ENCODE measurements at places on chromosomes 4 and X.

GRCh38 chrX:85619962-85620361 is 240.5 kb upstream of the POF1B start:
- no peaks in the 10 kb centered on the region for H3K4me1 ChIP-seq
- no peaks in the 10 kb centered on the region for H3K27me3 ChIP-seq
- no peaks in the 10 kb centered on the region for H3K36me3 ChIP-seq
- no peak overlapping the region for H3K4me3 ChIP-seq

- no peaks in the 10 kb centered on the region for H3K27me3 ChIP-seq
- no peak overlapping the region for H3K4me3 ChIP-seq
- DNase-seq: no peak
These were observed 1417.9 kb downstream of the ADGRL3 start for GRCh38 chr4:62618042-62618441.

- no peaks in the 10 kb centered on the region for H3K36me3 ChIP-seq
- H3K4me3 ChIP-seq: no peak overlapping the region
- H3K27me3 ChIP-seq: no peaks in the 10 kb centered on the region
- H3K27ac ChIP-seq: no peak overlapping the region
- peaks cover 2% of the 10 kb centered on the region for H3K4me1 ChIP-seq
These were observed 120.5 kb downstream of the ENPP6 start for GRCh38 chr4:184097241-184097605.

DNA sequence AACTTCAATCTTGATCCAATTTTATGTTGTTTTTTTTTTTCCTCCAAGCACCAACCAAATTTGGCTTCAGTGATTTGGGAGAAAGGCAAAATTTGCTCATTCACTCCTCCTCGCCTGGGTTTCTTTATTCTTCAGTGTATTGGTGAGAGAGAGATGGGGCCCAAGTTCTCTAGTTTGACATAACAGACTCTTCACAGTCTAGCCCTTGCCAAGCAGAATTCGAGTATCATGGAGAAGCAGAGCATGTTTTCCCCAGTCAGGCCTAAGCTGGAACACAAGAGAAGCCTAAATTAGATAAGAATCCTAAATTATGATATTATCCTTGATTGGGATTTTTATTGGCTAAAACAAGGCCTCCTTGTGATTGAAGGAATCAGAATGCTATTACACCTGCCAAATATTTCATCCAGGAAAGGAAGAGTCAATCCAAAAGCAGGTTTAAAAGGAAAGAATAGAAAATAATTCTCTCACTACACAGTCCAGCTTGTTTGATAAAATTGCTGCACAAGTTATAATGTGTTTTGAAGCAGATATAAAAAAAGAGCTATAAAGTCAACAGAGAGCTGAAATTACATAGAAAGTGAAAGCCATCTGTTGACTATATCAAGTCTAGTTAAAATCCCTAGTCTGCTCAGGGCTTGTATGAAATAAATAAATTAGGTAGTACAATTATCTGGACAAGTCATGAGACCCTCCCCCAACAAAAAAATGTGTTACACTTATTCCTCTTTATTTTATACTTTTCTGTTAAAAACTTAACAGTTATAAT is 39.9 kb upstream of the FAM241A start:
- no peaks in the 10 kb centered on the region for H3K27me3 ChIP-seq
- H3K4me3 ChIP-seq: no peak overlapping the region
- no peak overlapping the region for H3K27ac ChIP-seq

DNA sequence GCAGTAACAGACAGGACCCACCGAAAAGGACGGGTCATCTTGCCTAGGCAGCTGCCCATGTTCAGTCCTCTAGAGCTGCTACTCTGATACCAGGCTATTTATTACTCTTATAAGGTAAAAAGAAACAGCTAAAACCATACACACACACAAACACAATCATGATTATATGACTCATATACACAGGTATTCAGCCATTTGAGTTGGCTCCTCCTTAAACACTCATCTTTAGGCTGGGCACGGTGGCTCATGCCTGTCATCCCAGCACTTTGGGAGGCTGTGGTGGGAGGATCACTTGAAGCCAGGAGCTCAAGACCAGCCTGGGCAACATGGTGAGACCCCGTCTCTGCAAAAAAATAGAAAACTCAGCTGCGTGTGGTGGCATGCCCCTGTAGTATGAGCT is 76.6 kb downstream of the F11 start:
- H3K27me3 ChIP-seq: peaks cover 19% of the 10 kb centered on the region
- H3K4me1 ChIP-seq: no peaks in the 10 kb centered on the region
- no peak overlapping the region for H3K4me3 ChIP-seq
- no peaks in the 10 kb centered on the region for H3K36me3 ChIP-seq
- DNase-seq: no peak
- H3K27ac ChIP-seq: no peak overlapping the region

DNA sequence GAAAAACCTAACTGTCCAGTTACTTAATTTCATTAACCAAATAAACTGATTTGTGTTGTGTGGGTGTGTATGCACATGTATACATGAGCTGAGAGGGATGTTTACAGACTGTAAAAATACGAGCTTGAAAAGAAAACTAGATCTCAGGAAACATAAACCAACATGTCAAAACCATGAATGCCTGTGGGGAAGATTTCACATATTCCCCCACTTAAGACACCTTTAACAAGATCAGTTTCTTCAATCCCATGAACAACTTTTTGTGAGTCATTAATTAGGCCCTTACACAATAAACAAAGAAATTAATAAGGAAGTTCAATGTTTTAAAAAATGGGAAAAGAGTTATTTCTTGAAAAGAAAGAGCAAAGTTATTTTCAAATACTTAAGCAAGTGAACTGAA is 170.8 kb downstream of the ZNF674 start:
- no peaks in the 10 kb centered on the region for H3K36me3 ChIP-seq
- DNase-seq: no peak
- no peaks in the 10 kb centered on the region for H3K27me3 ChIP-seq
- no peak overlapping the region for H3K27ac ChIP-seq

- H3K36me3 ChIP-seq: no peaks in the 10 kb centered on the region
- H3K27me3 ChIP-seq: no peaks in the 10 kb centered on the region
These were observed 259.7 kb downstream of the NKX6-1 start for GRCh38 chr4:84239278-84239845.

DNA sequence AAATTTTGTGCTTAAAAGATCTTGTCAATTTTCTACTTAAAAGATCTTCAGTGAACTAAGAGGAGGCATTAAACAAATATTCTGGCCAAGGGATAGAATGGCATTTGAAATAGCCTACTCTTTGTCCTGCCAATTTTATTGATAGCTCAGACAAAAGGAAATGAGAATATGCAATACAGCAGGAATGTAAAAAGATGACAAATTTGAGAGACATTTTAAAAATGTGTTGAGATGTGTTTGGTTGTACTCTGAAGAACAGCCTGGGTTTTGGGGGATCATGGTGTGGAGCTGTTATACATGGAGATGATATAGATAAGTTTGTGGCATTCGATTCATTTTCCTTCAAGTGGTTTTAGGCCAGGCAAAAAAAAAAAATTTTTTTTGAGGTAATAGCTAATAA is 11.6 kb upstream of the MAD2L1 start:
- no peak for DNase-seq
- H3K4me3 ChIP-seq: no peak overlapping the region
- H3K36me3 ChIP-seq: no peaks in the 10 kb centered on the region
- no peak overlapping the region for H3K27ac ChIP-seq
- no peaks in the 10 kb centered on the region for H3K4me1 ChIP-seq
- no peaks in the 10 kb centered on the region for H3K27me3 ChIP-seq

- H3K4me1 ChIP-seq: no peaks in the 10 kb centered on the region
- no peak within 1 kb of the TSS for H3K27ac ChIP-seq
- DNase-seq: no peak
- no peaks in the 10 kb centered on the region for H3K36me3 ChIP-seq
- H3K4me3 ChIP-seq: peak within 1 kb of the TSS; percentile 89
These were observed at the start of gene NFKB1 for GRCh38 chr4:102500696-102501446. Gene NFKB1, plus strand, starts transcription at chr4:102501359. Its CDS starts 24,160 bp downstream, at chr4:102525519.

- no peaks in the 10 kb centered on the region for H3K4me1 ChIP-seq
- H3K27me3 ChIP-seq: no peaks in the 10 kb centered on the region
- H3K4me3 ChIP-seq: no peak overlapping the region
- no peaks in the 10 kb centered on the region for H3K36me3 ChIP-seq
- H3K27ac ChIP-seq: no peak overlapping the region
These were observed 14.9 kb downstream of the NRK start for GRCh38 chrX:105837232-105837631.

DNA sequence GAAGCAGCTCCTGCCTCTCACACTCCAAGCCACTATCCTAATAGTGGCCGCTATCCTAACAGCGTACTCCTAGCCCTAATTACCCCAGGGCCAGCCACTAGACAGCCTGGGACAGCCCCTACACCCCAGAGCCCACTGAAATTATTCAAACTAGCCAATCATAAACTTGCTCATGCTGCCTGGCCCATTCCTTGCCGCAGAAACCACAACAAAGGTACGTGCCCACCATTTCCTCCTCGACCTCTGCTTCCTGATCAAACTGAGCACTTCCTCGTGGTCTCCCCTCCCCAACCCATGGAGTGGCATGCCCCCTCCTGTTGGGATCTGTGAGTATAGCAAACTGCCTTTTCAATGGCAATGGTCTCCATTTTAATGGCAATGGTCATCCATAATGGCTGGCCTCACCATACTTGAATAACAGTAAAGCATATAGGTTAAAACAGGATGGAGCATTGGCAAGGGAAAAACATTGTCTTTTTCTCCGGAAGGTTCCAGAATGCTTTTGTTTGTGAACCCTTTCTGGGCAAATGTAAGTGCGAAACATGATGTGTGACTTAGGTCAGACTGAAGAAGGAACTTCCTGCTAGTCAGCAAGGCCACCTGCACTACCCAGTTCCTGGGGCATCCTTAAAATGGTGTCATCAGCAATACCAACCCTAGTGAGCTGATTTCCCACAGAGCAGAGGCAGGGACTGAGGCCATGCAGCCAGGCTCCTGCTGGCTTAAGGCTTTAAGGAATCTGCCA is 107.1 kb upstream of the ATP6AP2 start:
- H3K4me1 ChIP-seq: peaks cover 4% of the 10 kb centered on the region
- H3K36me3 ChIP-seq: no peaks in the 10 kb centered on the region
- H3K27ac ChIP-seq: no peak overlapping the region
- no peak for DNase-seq
- H3K27me3 ChIP-seq: no peaks in the 10 kb centered on the region
- no peak overlapping the region for H3K4me3 ChIP-seq

GRCh38 chrX:120725874-120726273 is 96.0 kb upstream of the C1GALT1C1 start:
- H3K4me3 ChIP-seq: no peak overlapping the region
- no peak overlapping the region for H3K27ac ChIP-seq
- no peaks in the 10 kb centered on the region for H3K27me3 ChIP-seq

- H3K4me3 ChIP-seq: no peak overlapping the region
- no peak for DNase-seq
- peaks cover 10% of the 10 kb centered on the region for H3K27me3 ChIP-seq
These were observed 1.8 kb downstream of the FRMPD4 start for GRCh38 chrX:12139934-12140611.

GRCh38 chr4:151389311-151389710 is 19.7 kb upstream of the FHIP1A start:
- no peaks in the 10 kb centered on the region for H3K27me3 ChIP-seq
- no peak overlapping the region for H3K4me3 ChIP-seq
- DNase-seq: no peak
- H3K36me3 ChIP-seq: no peaks in the 10 kb centered on the region
- H3K4me1 ChIP-seq: no peaks in the 10 kb centered on the region
- H3K27ac ChIP-seq: no peak overlapping the region

GRCh38 chrX:32137525-32137924 is 1065.7 kb upstream of the FTHL17 start:
- no peaks in the 10 kb centered on the region for H3K27me3 ChIP-seq
- no peak for DNase-seq
- no peaks in the 10 kb centered on the region for H3K36me3 ChIP-seq
- H3K4me1 ChIP-seq: no peaks in the 10 kb centered on the region

GRCh38 chrX:107348051-107348450 is 101.4 kb upstream of the FRMPD3 start:
- H3K27ac ChIP-seq: no peak overlapping the region
- H3K4me3 ChIP-seq: no peak overlapping the region
- DNase-seq: no peak
- no peaks in the 10 kb centered on the region for H3K36me3 ChIP-seq
- no peaks in the 10 kb centered on the region for H3K4me1 ChIP-seq

GRCh38 chrX:38939067-38939466 is 137.8 kb downstream of the MID1IP1 start:
- no peaks in the 10 kb centered on the region for H3K36me3 ChIP-seq
- H3K4me1 ChIP-seq: no peaks in the 10 kb centered on the region
- H3K4me3 ChIP-seq: no peak overlapping the region
- H3K27ac ChIP-seq: no peak overlapping the region
- no peak for DNase-seq

GRCh38 chr4:127236889-127237288 is 395.9 kb upstream of the INTU start:
- no peaks in the 10 kb centered on the region for H3K27me3 ChIP-seq
- no peaks in the 10 kb centered on the region for H3K36me3 ChIP-seq
- H3K27ac ChIP-seq: no peak overlapping the region
- H3K4me1 ChIP-seq: no peaks in the 10 kb centered on the region
- no peak overlapping the region for H3K4me3 ChIP-seq

GRCh38 chr4:166198041-166198440 is 325.0 kb downstream of the TLL1 start:
- no peaks in the 10 kb centered on the region for H3K36me3 ChIP-seq
- no peaks in the 10 kb centered on the region for H3K27me3 ChIP-seq
- H3K27ac ChIP-seq: no peak overlapping the region
- no peak overlapping the region for H3K4me3 ChIP-seq
- no peak for DNase-seq

- H3K27ac ChIP-seq: no peak overlapping the region
- H3K4me1 ChIP-seq: no peaks in the 10 kb centered on the region
- DNase-seq: no peak
- no peaks in the 10 kb centered on the region for H3K27me3 ChIP-seq
These were observed 136.3 kb upstream of the TECRL start for GRCh38 chr4:64545593-64545992.
